Substantia nigra (tissue), 51 donors: ENCODE measurements at places on chromosomes 1 and 21.

DNA sequence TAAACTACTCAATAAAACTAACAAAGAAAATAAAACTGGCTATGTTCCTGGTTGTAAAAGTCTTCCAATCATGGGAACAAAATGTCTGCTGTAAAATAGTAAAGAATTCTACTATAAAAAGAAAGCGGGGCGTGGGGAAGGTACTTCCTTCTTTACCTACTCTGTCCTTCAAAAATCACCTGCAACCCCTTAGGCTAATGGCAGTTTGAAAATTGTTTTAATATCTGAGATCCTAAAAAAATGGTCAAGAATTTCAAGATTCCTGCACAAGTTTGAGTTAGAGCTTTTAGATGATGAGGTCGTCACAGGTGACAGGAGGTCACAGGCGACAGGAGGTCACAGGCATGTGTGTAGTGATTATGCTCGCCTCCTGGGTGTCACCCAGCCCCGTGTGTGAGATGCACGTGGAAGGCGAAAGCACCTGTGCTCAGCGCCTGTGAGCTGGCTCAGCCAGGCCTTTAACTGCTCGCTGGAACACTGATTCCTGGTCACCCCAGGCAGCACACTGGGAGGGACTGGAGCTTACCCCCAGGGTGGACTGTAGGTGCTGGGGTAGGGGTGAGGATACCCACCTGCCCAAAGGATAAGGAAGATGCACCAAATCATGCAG is 18.6 kb upstream of the TMPRSS2 start:
- no peak for DNase-seq

- DNase-seq: no peak
These were observed 4.5 kb downstream of the NCDN start for GRCh38 chr1:35561972-35562680.

GRCh38 chr1:63557365-63557987 is 34.2 kb downstream of the EFCAB7 start:
- no peak for DNase-seq

- no peak for DNase-seq
These were observed 22.8 kb upstream of the RNF186 start for GRCh38 chr1:19837866-19838265.

DNA sequence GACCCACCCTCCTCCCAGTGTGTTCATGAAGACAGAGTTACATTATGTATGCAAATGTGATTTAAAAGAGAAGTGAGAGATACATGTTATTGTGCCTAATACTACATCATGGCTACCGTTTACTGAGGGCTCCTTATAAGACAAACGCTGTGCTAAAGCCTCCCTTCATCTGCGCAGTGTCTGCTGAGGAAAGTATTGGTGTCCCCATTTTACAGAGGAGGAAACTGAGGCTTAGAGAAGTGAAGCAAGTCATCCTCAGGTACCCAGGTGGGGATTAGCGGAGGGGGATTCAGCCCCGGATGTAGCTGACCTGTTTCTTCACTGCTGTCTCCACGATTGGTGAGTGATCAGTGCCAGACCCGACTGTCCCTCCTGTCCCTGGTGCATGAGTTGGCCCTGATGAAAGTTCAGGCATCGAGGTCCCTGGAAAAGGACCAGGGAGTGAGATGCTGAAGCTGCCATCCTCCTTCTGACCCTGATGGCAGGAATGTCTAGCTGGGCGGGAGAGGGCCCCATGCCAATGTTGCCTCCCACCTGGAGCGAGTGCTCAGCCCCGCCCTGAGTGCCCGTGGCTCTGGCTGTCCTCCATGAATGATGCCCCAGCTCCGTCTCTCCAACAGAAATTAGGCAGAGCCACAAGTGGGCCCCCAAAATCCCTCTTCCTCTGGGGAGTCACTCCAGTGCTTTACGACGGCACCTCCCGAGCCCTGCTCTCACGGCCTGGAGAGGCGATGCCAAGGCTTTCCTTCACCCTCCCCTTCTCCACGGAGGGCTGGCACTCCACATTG is 204.7 kb downstream of the KAZN start:
- no peak for DNase-seq

DNA sequence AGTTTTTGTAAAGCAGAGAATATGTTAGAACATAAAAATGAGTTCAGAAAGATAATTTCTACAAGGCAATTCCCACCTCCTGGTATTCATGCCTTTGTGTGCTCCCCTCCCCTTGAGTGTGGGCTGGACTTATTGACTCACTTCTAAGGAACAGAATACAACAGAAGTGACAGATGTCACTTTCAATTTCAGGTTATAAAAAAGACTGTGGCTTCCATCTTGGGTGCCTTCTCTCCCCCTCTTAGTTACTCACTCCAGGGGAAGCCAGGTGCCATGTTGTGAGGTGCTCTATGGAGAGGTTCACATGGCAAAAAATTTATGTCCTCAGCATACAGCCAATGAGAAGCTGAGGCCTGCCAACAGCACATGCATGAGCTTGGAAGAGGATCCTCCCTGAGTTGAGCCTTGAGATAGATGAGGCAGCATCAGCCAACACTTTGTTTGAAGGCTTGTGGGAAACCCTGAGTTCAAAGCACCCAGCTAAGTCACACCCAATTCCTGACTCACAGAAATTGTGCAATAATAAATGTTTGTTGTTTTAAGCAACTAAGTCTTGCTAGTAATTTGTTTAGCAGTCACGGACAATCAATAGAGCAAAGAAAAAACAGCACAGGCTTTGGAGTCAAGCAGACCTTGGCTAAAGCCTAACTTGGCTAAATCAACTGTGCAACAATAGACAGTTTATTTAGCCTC is 73.5 kb upstream of the NGF start:
- no peak for DNase-seq

GRCh38 chr1:193060115-193060403 is 647 bp downstream of the RO60 start:
- no peak for DNase-seq

DNA sequence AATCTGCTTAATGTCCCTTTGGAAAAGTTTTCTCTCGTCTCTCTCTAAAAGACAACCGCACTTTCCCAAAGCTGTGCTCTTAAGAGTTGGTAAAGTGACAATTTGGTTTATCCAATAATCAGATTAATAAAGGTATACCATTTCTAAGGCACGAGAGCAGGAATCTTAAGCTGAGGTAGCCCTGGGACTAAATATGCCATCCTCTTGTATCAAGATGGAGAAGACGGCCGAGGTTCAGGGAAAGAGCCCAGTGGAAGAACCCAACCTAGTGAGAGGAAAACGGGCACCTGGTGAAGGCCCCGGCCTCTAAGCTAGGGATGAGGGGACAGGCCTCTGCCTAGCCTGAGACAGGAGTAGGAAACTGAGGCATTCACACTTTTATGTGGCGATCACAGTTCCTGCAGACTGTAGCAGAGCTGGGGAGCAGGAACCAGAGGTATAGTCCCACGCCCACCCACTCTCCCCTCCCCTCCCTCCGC is 334 bp upstream of the SARS1 start:
- DNase-seq: no peak

GRCh38 chr1:2135441-2135841 is 59.1 kb downstream of the FAAP20 start:
- peak; percentile 24 for DNase-seq
